ENCODE measurements at places on chromosomes 7 and 10. TPM values are rescaled to one million over a fixed set of nuclear protein-coding genes. Genes with fewer than 3 reads are reported as not detected.

The TMEM273 gene
- total RNA-seq, result 1.9 TPM

GRCh38 chr7:126698446-126698845 is 554.3 kb downstream of the GRM8 start:
- no peak for DNase-seq

The EN2 gene
- not detected for total RNA-seq

The DPYSL4 gene
- total RNA-seq, result 0.08 TPM

The CRHR2 gene
- total RNA-seq, result not detected

The LEP gene
- total RNA-seq, result not detected

- no peak for DNase-seq
Observed at GRCh38 chr7:133007961-133008360, 73.9 kb downstream of the CHCHD3 start.

The C7orf33 gene
- not detected for total RNA-seq

DNA sequence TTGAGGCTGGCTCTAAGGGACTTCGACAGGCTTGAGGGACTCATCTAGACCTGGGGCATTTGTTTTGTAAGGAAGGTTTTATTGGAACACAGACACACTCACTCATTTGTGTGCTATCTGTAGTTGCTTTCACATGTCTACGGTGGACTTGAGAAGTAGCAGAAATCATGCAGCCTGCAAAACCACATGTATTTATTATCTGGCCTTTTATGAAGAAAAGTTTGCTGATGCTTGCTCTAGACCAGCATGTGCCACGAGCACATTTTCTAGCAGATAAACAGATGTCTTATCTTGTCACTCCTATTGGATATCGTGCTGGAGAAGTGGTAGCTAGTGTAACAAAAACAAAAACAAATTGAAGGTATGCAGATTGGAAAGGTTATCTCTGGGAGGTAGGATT is 9.8 kb downstream of the UPP1 start:
- no peak for DNase-seq

DNA sequence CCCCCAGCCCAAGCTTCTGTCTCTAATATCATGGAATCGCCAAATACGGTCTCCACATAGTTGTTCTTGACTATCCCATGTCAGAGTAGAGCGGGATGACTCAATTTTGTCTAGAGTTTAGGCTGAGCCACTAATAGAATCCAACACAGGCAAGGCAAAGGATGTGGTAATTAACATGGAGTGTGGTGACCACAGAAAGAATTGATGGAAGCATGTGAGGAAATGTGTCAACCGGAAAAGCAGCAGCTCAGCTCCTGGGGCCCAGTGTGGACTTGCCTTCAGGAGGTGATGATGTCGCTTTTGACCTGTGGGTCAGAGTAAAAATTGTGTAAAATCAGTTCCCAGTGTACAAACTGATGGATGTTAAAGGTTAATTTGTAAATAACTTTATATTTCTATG is 139.3 kb upstream of the KLF6 start:
- no peak for DNase-seq

The CARD11 gene
- total RNA-seq, result 0.63 TPM

GRCh38 chr10:31426401-31426800 is 107.4 kb downstream of the ZEB1 start:
- no peak for DNase-seq

DNA sequence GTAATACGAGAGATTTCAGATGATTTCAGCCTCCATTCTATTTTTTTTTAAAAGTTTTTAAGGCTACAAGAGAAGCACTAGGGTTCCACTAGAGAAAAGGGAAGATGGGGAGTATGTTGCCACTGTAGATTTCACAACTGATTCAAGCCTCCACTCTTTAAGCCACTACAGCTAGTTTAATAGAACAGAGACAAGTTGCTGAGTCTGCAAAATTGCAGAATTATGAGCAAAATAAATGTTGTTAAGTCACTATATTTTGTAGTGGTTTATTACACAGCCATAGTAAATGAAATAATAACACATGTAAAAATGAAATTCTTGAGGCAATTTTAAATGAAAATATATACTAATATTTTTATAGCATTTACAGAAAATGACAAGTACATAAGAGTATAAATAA is 96.0 kb upstream of the POT1 start:
- DNase-seq, result no peak

DNA sequence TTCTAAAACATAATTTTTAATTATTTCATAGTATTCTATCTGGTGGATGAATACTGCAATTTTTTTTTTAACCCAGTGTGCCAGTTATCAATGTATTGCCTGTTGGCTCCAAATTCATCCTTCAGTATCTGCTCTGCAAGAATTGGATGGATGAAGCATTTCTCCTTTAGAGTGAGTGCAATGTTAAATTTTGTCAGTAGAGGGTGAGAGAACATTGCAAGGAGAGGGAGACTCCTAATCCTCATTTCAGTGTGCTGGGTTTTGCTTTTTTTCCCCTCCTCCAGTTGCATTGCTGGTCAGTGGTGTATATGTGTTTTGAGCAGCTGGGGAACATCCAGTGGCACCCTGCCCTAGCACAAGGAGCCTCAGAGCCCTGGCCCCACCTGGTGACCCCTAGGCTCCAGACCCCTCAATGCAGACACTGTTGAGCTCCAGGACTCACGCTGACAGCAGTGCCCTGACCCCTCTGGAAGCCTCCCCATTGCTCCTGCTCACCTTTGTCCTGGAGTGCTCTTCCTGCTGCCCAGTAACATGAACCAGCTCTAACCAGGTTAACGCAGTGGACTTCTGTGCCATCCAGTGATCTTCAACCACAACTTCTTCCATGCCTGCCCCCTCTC is 199.4 kb downstream of the USP6NL start:
- DNase-seq, result no peak

DNA sequence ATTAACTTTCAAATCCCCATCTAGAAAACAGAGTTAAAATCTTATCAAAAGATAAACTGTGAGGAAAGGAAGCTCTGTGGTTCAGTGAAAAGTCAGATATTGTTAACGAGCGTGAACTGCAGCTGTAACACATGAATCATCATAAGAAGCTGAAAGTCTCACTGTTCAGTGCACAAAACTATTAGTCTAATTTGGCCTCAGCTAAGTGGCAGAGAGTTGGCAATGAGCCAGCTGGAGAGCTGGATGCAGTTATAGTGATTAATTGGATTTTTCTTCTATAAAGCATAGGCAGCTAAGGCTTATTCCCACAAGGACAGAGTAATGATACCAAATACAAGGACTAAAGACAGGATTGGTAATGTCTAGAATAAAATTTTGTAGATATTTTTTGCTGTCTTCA is 101.1 kb upstream of the ABCB5 start:
- no peak for DNase-seq

DNA sequence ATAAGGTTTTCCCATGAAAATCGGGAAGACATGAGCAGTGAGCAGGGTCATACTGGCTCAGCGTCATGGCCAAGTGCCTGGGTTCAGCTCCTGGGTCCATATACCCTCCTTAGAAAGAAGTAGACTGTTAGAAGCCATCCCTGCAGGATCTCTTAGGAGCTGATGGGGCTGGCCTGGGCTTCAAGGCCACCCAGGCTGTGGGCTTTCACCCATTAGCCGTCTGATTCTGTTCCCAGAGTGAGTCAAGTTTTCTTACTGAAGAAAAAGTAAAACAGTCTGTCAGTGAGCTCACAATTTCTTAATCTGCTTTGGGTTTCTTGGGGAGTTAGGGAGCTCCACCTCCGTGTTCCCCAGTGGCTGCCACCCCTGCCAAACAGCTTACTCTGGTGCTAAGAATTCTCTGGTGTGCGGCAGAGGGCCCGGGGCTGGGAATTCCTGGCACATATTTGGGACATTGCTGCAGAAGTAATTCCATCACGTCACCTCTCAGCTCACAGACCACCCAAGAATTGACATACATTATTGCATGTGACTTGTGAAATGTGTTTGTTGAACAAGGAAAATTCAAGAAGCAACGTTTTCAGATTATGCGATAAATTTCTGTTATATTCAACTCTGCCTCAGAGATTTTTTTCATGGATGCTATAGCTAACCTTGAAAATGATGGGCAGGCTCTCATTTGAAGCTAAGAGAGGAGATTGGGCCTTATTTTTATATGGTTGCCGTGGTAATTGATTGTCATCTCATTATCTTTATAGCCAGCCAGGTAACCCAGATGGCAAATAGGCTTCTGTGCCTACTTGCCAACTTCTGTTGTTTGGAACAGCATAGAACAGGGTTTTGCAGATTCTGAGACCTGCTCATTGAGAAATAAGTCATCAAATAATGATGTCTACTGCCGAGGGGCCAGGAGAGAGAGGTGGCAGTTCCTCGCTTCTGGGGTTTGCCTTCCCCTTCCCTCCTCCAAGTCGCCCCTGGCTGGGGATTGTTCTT is 166.4 kb downstream of the CHN2 start:
- no peak for DNase-seq

DNA sequence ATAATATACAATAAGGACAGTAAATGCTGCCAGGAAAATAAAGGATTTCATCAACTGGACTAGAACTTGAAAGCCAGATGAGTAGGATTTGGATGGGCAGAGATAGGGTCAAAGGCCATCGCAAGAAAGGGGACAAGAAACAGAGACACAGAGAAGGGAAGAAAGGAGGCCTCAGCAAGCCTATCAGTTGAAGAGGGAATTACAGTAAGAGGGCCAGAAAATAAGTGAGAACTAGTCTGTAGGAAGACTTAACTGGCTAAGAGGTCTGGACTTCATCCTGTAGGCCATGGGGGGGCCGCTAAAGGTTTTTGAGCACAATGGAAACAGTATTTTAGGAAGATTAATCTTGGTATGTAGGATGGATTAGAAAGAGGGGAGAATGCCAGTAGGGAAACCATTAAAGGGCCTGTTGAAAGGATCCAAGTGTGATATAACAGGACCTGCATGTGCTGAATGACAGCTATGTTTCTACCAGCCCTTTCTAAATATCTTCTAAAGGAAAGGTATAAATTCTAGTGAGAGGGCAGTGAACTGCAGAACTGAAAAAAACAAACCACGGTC is 174.4 kb downstream of the CHCHD3 start:
- no peak for DNase-seq

DNA sequence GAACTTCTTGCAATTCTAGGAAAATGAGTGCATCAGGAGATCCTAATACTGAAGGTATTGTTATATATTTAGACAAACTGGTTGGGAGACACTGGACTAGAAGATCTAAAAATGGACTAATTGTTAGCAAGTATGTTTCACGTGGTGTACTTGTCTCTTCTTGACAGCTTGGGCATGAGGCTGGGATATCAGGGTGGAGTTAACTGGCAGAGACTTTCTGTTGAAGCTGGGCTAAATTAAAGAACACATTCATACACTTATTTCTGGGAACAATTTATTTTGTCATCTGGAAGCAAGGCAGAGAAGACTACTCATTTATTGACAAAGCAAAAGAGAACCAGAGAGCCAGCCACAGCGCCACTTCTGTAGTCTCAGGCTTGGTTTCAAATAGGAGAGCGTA is 25.9 kb downstream of the TYW1 start:
- DNase-seq, result no peak

DNA sequence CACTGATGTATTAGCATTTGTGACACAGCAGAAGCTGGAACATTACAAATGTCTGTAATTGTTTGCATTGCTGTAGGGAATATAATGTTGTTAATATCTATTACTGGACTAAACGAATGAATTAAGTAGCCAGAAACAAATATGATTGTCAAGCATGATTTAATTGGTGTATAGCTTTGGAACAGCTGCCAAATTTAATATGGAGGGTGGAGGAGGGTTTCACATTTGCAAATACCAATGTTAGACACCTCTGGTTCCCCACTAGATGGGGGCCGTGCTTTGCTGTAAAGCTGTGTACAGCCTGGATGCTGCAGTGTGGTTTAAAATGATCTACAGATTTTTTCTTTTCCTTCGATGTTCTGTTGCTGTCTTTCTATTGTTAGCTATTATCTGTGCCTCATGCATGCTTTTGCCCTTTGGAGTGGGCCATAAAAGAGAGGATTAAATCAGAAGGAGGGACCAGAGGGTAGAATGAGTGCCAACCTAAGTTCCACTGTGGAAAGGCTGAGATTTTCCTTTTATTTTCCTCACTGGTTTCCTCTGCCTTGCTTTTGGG is 23.1 kb downstream of the DNAJB9 start:
- no peak for DNase-seq

DNA sequence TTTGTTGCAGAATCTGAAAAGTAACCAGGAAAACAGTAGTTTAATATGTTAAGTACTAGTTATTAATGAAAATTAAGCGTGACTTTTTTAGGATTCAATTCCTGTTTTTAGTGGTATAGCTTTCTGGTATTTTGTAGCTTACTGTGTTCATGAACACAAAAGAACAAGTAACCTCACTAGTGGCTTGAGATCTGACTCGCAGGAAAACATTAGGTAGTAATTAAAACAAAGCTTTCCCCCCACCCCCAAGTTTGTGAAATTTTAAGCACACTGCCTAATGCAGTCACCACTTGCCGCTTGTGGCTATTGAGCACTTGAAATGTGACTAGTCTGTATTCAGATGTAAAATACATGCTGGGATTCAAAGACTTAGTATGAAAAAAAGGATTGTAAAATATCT is 102.5 kb upstream of the RPA3 start:
- no peak for DNase-seq

DNA sequence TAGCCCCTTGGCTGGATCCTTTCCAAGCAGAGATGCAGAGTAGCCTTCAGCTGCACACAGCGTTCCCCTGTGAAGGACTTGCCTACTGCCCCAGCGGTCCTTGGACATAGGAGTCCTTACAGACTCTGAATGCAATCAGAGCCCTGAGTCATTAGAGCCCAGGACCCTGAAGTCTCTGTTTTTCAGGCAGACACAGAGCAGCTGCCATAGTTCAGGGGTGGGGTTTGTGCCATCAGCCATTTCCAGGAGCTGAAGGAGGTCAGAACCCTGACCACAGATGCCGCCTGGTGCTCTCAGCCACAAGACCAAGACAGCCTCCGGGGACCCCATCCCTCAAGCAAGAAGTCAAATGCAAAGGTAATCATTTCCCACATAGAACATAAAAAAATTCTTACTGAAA is 32.8 kb upstream of the WDFY4 start:
- DNase-seq, result no peak

The SH2B2 gene
- total RNA-seq, result 3.0 TPM

The SOSTDC1 gene
- not detected for total RNA-seq

- DNase-seq, result no peak
Observed at GRCh38 chr10:122148876-122149560, 122.1 kb upstream of the BTBD16 start.

GRCh38 chr10:35420827-35421552 is 84.7 kb downstream of the CCNY start:
- no peak for DNase-seq

The ALOX5 gene
- 4.8 TPM for total RNA-seq

DNA sequence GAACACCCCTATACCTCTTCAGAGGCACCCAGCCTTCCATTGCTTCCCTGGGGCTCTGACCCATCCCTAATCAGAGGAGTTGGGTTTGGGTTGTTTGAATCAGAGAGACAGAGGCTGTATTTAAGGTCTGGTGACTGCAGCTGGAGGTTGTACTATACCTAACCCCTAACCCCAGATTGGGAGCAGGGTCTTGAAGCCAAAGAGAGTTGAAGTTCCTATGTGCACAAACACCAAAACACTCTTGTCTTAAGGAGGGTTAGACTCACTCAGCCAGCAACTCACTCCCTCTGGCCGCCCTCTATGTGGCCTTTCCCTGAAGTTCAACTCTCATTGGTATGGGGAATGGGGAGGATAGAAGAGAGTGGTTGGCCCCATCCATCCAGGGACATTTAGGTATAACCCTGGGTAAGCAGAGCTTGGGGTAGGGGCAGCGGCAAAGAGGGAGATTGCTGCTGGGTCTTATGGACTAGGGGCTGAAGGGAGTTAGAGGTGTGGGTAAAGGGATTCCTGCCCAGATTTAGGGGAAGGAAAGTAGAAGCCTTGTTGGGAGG is 80.0 kb downstream of the PAX2 start:
- no peak for DNase-seq

The TMEM120A gene
- total RNA-seq, result 79.6 TPM

All from left lobe of liver (tissue), 2 donors.